ENCODE measurements at places on chromosomes 7 and 10.

DNA sequence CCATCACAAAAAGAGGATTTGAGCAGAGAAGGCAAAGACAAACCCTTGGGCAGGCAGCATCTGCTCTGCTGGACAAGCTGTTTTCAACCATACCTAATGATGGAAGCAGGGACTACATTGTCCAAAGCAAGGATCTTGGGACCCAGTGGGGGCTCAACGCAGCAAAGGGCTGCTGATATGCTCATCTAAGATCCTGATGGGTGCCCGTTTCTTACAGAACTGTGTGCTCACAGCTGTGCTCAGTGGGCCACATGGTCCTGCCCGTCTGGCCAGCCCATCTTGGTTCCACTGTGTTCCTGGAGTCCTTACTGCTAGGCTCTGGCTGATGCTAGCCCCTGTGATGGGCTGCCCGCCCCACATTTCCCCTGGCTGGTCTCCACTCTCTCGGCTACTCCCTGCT, 36.1 kb downstream of the GPRIN2 start:
- DNase-seq = peak; percentile 42

- DNase-seq = no peak
These were observed 48.4 kb upstream of the FHIP2A start for GRCh38 chr10:114773197-114773532.

- no peak for DNase-seq
These were observed 104.1 kb upstream of the RHEB start for GRCh38 chr7:151623766-151624165.

DNA sequence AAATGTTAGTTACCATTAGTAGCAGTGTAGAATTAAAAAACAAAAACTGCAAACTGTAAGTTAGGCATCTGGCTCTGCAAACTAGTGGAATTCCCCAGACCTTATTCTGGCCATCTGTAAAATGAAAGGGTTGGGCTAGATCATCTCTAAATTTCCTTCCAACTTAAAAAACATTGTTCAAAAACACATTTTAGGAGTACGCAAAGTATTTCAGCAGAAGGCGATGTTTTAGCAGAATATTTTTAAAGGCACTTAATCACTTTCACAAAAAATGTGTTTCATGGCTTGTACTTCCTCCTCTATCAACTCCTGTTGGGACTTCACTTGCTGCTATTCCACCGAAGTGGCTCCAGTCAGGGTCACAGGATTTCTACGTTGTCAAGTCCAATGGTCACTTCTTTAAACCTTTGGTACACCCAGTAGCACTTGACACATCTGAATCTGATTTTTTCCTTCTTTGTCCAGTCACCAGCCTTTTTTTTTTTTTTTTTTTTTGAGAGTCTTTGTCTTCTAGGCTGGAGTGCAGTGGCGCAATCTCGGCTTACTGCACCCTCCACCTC, 169.0 kb downstream of the AHR start:
- DNase-seq = no peak

GRCh38 chr7:74106846-74107245, 23.2 kb downstream of the LIMK1 start:
- no peak for DNase-seq

All from dorsolateral prefrontal cortex (tissue), 122 donors.